8988T (cell line): ENCODE measurements at places on chromosomes 11 and 22.

DNA sequence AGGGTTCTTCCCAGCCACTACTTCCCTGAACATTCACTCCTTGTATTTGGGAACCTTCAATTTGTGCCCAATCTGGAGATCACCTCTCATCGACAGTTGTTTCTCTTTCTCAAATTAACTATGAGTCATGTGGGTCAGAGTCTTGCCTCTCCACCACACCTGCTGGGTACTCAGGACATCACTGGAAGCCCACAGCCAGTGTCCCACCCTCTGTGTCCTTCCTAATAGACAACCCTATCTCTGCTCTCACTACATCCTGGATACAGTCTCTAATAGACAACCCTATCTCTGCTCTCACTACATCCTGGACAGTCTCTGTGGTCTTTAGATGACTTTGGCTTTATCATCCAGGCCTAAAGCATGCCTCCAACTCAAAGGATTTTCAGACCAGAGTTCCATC, 70.1 kb downstream of the ARL14EP start:
- no peak for DNase-seq

- no peak for DNase-seq
Measured at GRCh38 chr11:31214372-31214771, 155.2 kb downstream of the DCDC1 start.

DNA sequence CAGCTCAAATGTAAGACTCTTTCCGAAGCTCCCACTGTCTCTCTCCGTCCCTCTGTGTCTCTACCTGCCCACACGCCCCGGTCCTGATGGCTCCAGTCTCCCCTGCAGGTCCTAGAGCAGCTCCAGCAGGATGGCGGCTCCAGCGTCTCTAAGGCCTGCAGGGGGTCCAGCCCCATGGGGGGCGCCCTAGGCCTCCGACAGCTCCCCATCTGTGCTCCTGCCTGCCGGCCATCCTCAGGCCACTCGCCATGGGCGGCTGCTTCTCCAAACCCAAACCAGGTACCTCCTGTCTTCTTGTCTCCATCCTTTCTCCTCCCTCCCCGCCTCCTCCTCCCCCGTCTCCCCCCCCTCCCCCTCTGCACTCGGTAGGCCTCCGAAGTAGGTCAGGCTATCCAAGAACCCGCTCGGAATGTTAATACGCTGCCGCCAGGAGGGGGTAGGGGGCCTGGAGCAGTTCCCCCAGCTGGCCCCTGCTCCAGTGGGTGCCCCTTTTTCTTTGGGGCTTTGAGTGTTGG, 699 bp downstream of the AIFM3 start:
- DNase-seq, result no peak

GRCh38 chr22:20729194-20729593, 44.7 kb upstream of the SERPIND1 start:
- no peak for DNase-seq

GRCh38 chr11:44264761-44265160, 45.2 kb downstream of the ALX4 start:
- DNase-seq, result no peak

DNA sequence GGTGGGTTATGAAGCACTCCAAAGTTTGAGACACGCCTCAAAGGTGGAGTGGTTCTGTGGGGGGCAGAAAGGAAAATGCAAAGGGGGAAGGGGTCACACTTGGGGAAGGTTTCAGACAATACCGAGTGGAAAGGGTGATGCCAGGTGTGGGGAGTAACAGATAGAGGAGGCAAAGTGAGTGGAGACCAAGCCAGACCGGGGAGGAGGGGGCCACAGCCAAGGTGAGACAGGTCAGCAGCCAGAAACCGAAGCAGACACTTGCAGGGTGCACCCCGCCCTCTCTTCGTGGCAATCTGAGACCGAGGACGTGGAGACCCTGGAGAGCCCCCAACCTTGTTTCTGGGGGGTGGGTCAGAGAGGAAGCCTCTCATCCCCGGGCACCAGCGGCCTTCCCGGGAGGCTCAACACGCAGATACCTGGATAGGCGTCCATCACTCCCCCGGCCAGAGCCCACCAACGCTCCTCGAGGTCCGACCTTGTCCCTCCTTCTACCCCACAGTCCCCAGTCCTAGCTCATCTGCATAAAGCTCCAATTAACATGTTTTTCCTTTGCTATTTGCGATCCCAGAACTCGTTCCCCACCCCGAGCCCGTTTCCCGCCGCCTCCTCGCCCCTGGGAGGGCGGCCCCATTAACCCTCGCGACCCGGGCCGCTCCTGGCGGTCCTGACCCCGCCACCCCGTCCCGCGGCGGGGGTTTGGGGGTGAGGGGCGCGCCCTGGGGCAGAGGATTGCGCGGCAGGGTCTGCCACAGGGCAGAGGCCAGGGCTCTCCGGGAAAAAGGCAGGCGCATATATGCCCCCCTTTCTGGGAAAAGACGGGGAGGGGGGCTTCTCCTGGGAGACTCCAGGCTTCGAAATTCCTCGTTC, 21.8 kb downstream of the RTN4RL2 start:
- no peak for DNase-seq

DNA sequence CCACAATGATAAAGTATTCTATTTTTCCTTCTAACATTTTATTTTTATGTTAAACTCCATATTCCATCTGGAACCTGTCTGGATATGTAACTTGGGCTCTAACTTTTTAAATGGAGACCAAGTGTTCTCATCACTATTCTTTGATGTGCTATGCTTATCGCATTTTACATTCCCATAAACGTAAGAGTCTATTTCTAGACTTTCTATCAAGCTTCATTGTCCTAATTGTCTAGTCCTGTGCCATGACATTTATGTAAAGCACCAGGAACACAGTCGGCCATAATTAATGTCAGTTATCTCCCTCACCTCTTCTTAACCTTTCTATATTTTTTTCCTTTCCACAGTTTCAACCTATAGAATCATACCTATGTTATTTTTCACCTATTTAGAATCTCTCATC, 113.9 kb upstream of the TEAD1 start:
- DNase-seq, result no peak
